Smooth muscle cell of the brain vasculature (primary cell): ENCODE measurements at places on chromosomes 6 and 20.

GRCh38 chr6:125597411-125598253 lies 151.8 kb upstream of the HEY2 start:
- no peak for DNase-seq

- no peak for DNase-seq
Observed at GRCh38 chr6:15301179-15302006, 55.5 kb downstream of the JARID2 start.

- DNase-seq: no peak
Observed at GRCh38 chr6:136127873-136128272, 122.2 kb downstream of the MTFR2 start.

- peak; percentile 85 for DNase-seq
Observed at GRCh38 chr6:26240157-26241032, 124.6 kb upstream of the BTN3A2 start.

DNA sequence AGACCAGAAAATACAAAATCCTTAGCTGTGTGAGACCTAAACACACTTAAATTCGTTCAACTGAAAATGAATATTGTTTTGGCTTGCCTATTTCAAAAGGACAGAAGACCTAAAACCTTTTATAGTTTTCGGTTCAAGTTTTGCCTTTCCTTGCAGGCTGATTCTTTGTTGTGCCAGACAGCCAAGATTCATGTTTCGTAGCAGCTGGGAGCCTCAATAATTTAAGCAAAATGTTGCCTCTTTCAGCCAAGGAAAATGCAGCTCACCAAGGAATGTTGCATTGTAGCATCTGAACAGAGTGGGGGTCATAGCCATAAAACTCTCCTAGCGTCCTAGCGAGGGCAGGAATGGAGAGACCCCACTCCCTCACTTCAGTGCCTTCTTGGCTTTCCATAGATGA lies 92.3 kb upstream of the INSM1 start:
- DNase-seq: no peak

DNA sequence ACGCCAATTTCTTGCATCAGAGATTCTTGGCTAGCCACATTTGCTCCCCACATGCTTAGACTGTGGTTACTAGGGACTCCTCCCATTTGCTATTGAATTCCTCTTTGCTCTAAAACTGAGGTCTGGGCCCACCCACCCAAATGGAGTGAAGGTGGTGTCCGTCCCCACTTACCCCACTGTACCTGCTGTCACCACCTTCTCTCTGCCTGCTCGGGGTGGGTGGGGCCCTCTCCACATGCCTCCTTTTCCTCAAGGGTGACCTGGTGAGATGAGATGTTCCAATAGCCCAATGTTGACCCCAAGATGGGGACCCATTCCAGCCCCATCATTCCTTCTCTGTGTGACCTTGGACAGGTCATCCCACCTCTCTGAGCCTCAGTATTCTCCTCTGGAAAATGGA lies 74.6 kb downstream of the GNAS-AS1 start:
- no peak for DNase-seq

GRCh38 chr20:6583134-6583738 lies 184.2 kb upstream of the BMP2 start:
- DNase-seq: no peak

DNA sequence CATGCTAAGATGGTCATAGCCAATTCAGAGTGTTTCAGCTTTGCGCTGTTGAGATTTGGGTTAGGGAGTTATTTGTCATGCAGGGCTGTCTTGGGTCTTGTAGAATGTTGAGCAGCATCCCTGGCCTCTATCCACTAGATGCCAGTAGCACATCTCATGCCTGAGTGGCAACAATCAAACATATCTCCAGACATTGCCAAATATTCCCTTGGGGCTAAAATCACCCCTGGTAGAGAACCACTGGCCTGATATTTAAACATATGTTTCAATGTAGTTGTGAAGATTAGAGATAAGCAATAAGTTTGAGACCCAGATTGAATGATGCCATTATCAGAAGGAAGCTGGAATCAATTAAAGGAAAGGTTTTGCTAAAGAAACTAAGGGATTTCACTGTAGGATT lies 463.3 kb downstream of the DOK5 start:
- no peak for DNase-seq

GRCh38 chr6:157849288-157850017 lies 26.4 kb downstream of the SNX9 start:
- DNase-seq: no peak
